Esophagus squamous epithelium (tissue), 5 donors: ENCODE measurements at places on chromosomes 12 and 14.

DNA sequence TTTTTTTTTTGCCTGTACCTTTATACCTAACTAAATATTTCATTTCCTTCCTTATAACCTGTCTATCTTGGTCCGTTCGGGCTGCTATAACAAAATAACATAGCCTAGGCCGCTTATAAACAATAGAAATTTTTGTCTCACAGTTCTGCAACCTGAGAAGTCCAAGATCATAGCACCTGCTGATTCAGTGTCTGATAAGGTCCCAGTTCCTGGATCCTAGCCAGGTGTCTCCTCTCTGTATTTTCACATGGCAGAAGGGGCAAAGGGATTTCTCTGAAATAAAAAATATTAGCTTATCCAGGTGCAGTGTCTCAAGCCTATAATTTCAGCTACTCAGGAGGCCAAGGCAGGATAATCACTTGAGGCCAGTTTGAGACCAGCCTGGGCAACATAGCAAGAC is 1046.6 kb upstream of the USP15 start:
- no peak for DNase-seq

DNA sequence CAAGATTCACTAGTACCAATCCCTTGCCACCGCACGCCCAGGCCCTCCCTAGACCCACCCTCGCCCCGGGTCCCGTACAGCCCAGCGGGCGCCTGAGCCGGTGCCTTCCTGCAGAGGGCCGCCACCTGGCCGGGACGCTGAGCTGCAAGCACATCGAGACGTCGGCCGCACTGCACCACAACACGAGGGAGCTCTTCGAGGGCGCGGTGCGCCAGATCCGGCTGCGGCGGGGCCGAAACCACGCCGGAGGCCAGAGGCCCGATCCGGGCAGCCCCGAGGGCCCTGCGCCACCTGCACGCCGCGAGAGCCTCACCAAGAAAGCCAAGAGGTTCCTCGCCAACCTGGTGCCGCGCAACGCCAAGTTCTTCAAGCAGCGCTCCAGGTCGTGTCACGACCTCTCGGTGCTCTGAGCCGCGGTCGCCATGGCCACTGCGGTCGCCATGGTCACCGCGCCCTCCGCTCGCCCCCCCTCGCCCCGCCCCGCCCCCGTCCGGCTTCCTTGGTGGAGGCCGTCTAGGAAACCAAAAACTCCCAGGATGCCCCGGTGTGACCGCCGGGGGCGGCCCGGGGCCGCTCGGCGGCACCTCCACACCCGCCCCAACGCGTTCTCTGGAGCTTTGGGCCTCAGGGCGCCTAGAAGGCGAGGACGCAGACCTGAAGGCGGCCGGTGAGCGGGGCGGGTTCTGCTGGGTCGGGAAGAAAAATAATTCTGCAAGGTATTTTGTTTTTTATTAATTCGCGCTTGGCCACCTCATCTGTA is 3.7 kb downstream of the REM2 start:
- no peak for DNase-seq

DNA sequence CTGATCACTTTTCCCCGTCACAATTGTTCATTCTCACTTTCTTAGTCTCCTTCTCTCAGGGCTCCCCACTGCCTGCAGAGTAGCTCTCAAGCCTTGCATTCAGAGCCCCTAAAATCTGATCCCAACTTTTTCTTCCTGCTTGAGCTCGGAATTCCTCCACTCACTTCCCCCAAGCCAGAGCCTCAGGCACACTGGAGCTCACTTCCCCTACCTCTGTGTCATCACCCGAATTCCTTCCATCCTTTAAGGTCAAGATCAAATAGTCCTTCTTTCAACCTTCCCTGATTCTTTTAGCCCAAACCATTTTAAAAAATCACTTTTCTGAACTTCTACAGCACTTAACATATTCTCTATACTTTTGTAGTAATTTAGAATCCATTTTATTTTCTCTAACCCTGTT is 34.1 kb upstream of the ATP23 start:
- no peak for DNase-seq

GRCh38 chr12:22271023-22271422 is 63.5 kb downstream of the ST8SIA1 start:
- DNase-seq, result no peak
